Activated naive CD8-positive, alpha-beta T cell treated with anti-CD3 and anti-CD28 coated beads for 36 hours (primary cell): ENCODE measurements at places on chromosomes 12 and 14.

- peaks cover 6% of the 10 kb centered on the region for H3K36me3 ChIP-seq
- peaks cover 32% of the 10 kb centered on the region for H3K4me1 ChIP-seq
- no peaks in the 10 kb centered on the region for H3K27me3 ChIP-seq
- DNase-seq: no peak
- H3K27ac ChIP-seq: no peak overlapping the region
Observed at GRCh38 chr14:68665131-68665530, 127.7 kb downstream of the ZFP36L1 start.

DNA sequence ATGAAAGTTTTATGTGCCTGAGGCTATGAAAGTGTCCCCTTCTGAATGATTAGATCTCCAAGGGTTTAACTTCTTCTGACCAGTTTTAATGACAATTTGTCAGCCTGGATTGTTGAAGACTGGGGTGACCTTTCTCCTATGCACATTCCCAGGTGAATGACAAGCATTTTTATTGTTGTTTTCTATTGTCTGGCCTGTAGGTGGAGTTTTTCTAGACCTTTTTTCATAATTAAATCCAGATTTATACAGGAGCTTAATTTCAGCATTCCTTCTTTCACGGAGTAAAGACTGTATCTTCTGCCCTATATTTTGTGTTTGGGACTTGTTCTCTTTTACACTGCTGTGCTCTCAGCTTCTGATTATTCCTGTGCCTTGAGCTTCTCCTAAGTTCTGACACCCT, 125.0 kb upstream of the FAR2 start:
- no peaks in the 10 kb centered on the region for H3K36me3 ChIP-seq
- no peak overlapping the region for H3K27ac ChIP-seq
- peaks cover 22% of the 10 kb centered on the region for H3K4me1 ChIP-seq
- H3K27me3 ChIP-seq: no peaks in the 10 kb centered on the region

GRCh38 chr12:1544996-1545700, 49.2 kb downstream of the FBXL14 start:
- H3K36me3 ChIP-seq: no peaks in the 10 kb centered on the region
- H3K27me3 ChIP-seq: peaks cover 60% of the 10 kb centered on the region
- H3K4me1 ChIP-seq: no peaks in the 10 kb centered on the region
- no peak overlapping the region for H3K4me3 ChIP-seq

GRCh38 chr12:97299847-97300246, 162.8 kb upstream of the RMST start:
- no peaks in the 10 kb centered on the region for H3K4me1 ChIP-seq
- H3K27ac ChIP-seq: no peak overlapping the region
- no peaks in the 10 kb centered on the region for H3K36me3 ChIP-seq
- H3K4me3 ChIP-seq: no peak overlapping the region

DNA sequence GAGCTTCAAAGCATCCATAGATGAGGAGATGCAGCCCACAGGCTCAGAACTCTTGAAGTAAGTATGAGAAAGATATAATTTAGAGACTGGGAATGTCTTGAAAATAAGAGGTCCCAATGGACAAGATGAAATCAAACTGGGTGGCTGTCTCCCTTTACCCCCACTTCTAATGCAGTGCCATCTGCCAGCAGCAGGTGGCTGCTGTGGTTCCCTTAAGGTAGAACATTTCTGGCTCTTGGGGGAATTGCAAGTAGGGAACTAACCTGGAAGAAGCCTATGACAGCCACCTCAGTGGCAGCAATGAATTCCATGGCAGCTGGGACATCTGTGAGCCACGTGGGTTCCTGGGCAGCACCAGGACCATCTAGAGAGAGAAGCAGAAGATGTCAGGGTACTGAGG, 648 bp downstream of the ERP27 start:
- DNase-seq: no peak
- no peaks in the 10 kb centered on the region for H3K27me3 ChIP-seq
- peaks cover 48% of the 10 kb centered on the region for H3K4me1 ChIP-seq
- H3K4me3 ChIP-seq: no peak overlapping the region
- H3K27ac ChIP-seq: peak overlapping the region; percentile 36
- peaks cover 75% of the 10 kb centered on the region for H3K36me3 ChIP-seq

DNA sequence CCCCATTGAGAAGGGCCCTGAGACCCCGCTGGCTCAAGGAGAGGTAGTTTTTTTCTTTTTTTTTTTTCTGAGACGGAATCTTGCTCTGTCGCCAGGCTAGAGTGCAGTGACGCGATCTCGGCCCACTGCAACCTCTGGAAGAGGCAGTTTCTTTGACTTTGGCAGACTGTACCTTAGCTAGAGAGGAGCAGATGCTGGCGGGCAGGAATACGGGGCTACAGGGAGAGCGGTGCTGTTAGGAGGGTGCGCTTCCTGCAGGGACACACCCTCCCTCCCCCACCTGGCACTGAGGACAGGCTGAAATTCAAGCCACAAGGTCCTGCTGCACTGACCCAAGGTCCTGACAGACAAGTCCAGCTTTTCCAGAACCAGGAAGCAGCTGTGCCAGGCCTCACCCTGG, 32.2 kb upstream of the NUDT14 start:
- no peaks in the 10 kb centered on the region for H3K36me3 ChIP-seq
- no peak overlapping the region for H3K4me3 ChIP-seq
- DNase-seq: no peak
- H3K27ac ChIP-seq: no peak overlapping the region
- H3K27me3 ChIP-seq: no peaks in the 10 kb centered on the region
- H3K4me1 ChIP-seq: no peaks in the 10 kb centered on the region
